ENCODE measurements at places on chromosomes 12 and 14. TPM values are rescaled to one million over a fixed set of nuclear protein-coding genes. Genes with fewer than 3 reads are reported as not detected.

- DNase-seq, result peak; percentile 68
Observed at GRCh38 chr12:54032627-54033100, at the start of gene HOXC5. HOXC5 (plus strand) TSS chr12:54033050; CDS start chr12:54033123, 73 bp downstream.

- peak; percentile 91 for DNase-seq
Observed at GRCh38 chr12:22275843-22276242, 58.7 kb downstream of the ST8SIA1 start.

- no peak for DNase-seq
Observed at GRCh38 chr12:56300644-56301464, 724 bp upstream of the CS start.

TAS2R42 gene
- total RNA-seq, result not detected

AKAP6 gene
- 180 TPM for total RNA-seq

- no peak for DNase-seq
Observed at GRCh38 chr14:65304963-65305362, 107.6 kb upstream of the FUT8 start.

DNA sequence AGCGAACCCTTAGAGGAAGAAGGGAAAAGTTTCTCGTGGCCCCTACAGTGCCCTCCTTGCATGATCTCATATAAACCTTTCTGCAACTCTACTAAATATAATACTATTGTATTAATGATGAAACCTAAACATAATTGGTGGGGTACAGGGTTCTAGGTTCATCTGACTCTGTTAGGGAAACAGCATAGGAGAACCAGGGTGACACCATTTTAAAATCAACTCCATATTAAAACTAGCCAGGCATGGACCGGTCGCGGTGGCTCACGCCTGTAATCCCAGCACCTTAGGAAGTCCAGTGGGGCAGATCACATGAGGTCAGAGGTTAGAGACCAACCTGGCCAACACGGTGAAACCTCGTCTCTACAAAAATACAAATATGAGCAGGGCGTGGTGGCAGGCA is 15.0 kb upstream of the RND1 start:
- no peak for DNase-seq

GRCh38 chr12:33562401-33562800 is 122.8 kb upstream of the SYT10 start:
- no peak for DNase-seq

DNA sequence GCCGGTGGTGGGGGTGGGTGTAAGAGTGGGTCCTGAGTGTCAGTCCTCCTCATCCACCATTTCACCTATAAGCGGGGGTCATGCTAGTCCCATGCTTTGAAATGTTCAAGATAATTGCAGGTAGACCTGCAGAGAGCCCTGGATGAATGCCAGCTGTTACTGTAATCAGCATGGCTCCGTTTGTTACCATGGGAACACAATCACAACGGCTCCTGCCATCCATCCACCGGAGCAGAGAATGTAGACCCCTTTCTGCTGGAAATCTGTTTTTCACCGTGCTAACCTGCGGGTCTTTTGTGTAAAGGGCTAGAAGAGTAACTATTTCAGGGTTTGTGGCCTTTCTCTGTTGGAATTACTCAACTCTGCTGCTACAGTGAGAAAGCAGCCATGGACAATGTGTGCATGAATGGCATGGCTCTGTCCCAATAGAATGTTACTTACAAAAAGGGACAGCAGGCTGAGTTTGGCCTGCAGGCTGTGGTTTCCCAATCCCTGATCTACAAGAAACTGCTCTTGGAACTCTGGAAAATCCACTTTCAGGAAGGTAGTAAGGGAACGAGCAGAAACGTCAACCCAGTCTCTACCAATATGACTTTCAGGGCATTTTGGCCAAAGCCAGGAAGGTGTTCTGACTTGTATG is 36.1 kb downstream of the KCTD10 start:
- no peak for DNase-seq

OVCH1 gene
- total RNA-seq, result not detected

DNA sequence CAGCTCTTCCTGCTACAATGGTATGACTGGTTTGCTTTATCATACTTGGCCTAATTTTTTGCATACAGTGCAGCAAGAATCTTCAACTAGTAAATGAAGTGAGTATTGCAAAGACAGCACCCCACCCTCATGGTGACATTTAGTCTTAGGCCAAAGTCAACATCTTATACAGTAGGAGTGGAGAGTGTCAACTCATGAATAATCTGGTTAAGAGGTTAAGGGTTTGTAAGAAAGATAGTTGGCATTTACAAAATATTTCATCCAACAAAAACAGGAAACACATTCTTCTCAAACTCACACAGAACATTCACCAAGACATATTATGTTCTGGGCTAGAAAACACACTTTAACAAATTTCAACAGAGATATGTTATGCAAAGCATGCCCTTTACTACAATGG is 2.2 kb upstream of the OAS1 start:
- DNase-seq, result no peak

GRCh38 chr12:15011162-15011561 is 38.3 kb downstream of the PDE6H start:
- no peak for DNase-seq

- no peak for DNase-seq
Observed at GRCh38 chr12:92278378-92278828, 132.8 kb upstream of the BTG1 start.

HHIPL1 gene
- 1.6 TPM for total RNA-seq

DEPDC4 gene
- 0.32 TPM for total RNA-seq

NFKBIA gene
- 73.3 TPM for total RNA-seq

COX8C gene
- 0.94 TPM for total RNA-seq

All from Right ventricle myocardium superior (tissue), 1 donor.